ENCODE measurements at places on chromosomes 12 and 14. TPM values are rescaled to one million over a fixed set of nuclear protein-coding genes. Genes with fewer than 3 reads are reported as not detected.
A peak's percentile ranks its signal among the peaks of the same experiment; 100 is the strongest.

- no peak for DNase-seq
These were observed 104.5 kb upstream of the SFSWAP start for GRCh38 chr12:131606218-131606901.

KLRB1 gene
- total RNA-seq: 1.1 TPM

DNA sequence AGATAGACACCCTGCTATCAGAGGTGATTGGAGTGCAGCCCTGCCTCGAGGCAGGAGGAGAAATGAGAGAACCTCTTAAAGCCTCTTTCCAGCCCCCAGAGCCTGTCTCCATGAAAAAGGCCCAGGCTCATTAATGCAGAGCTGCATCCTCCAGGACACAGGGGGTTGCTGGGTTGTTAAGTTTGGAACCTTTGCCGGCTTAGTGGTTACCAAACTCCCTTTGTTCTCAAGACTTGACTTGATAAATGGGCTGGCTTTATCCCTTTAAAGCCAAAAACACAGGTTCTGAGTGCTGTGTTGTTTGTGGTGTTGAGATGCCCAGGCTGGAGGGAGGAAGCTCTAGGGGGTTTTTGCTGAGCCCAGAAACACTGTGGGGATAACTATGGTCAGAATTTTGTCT, 71.0 kb downstream of the DAD1 start:
- no peak for DNase-seq

CLEC7A gene
- total RNA-seq: 33.5 TPM

DNA sequence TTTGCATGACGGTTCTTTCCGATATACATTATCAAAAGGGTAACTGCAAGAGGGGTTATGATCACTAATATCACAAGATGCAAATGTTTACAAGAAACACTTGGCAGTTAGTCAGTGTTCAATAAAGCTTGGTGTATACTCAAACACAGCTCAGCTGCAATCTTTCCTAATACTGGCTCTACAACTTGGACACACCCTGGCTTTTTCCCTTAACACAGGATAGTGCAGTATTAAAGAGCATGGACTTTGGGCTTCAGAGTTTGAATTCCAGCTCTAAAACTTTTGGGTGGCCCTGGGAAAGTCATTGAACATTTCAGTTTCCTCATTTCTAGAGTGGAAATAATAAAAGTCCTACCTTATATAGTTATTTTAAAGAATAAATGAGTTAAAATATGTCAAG, 107.0 kb downstream of the HECTD4 start:
- DNase-seq: no peak

GRCh38 chr12:6582959-6583358, 14.9 kb upstream of the NOP2 start:
- DNase-seq: peak; percentile 10

SLC2A13 gene
- total RNA-seq: 9.0 TPM

GRCh38 chr12:129984106-129984505, 80.3 kb upstream of the TMEM132D start:
- DNase-seq: no peak

FAIM2 gene
- total RNA-seq: 16.4 TPM

DNA sequence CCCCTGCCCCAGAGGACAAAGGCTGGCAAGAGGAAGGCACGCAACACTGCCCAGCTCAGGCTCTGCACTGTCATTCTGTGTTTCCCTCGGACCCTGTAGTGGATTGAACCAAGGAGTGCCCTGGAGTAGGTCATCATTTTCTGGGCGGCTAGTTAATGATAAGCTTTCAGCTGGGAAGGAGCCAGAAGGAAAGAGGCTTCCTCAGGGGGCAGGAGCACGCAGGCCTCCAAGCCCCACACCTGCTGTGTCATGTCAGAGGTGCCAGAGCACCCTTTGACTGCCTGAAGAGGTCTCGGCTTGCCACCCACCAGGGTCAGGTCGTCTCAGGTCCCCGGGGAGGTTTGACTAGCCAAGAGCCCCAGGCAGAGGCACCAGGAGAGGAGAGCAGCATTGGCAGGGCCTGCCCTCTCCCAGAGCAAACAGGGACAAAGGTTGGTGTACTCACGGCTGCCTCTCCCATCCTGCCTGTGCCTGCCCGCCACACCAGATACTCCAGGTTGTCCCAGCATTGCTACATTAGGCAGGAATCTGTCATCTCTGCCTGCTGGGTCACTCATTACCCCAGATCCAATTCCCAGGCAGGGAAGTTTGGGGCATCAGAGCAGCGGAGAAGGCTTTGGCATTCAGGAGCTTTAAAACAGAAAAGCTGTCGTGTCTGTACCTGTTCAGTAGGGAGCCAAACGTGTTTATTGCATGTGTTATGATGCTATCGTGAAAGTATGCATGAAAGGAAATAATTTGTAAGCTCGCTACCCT, 33.5 kb upstream of the ATP2A2 start:
- DNase-seq: no peak

DNA sequence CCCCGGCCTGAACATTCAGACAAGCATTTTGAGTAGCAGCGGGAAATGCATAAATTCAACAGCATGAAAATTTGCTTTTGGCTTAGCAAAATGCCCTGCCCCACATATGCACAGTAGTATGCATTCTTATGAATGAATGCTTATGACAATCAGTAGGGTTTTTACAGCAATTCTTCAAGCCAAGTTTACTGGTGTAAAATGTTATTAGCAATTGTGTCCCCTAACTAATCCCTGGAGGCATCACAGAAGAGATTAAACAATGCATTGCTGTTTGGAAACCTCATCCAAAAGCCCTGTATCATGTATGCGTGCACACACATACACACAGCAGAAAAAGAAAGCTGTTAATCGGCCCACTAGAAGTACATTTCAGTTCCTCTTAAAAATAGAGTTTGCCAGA, 406.5 kb downstream of the LRIG3 start:
- no peak for DNase-seq

SLC35F4 gene
- total RNA-seq: not detected

WDR89 gene
- 7.9 TPM for total RNA-seq

GRCh38 chr14:102878174-102878969, 44.1 kb upstream of the AMN start:
- DNase-seq: no peak

- DNase-seq: no peak
These were observed 26.6 kb downstream of the PPP2R5C start for GRCh38 chr14:101788016-101788635.

HOTAIR gene
- total RNA-seq: 9.7 TPM

TAS2R14 gene
- 6.4 TPM for total RNA-seq

CLEC4D gene
- 1.4 TPM for total RNA-seq

DNA sequence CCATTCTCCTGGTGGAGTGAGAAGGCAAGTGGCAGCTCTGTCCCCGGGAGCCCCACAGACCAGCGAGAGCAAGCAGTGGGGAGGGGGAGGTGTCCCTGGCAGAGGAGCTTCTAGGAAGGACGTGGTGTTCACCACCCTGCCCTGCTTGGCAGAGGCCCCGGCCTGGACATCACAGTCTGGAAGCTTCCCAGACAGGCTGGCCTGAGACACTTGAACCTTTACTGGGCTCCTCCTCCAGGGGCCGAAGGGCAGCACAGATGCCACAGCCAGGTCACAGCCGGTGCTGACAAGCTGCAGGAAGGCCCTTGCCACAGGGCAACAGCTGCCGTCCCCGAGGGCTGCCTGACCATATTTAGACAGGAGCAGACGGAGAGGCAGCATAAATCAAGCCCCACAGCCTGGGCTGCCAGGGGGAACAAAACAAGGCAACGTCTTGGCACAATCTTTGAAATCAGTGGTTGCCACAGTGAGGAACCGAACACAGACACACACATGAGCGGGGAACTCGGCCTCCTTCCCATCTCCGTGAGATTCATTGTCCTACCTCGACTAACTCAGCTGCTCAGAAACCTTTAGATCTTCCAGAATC, 28.5 kb downstream of the PRIMA1 start:
- peak; percentile 72 for DNase-seq

FOXA1 gene
- not detected for total RNA-seq

- no peak for DNase-seq
These were observed 64.8 kb downstream of the CCDC60 start for GRCh38 chr12:119399301-119399700.

TMEM116 gene
- 9.9 TPM for total RNA-seq

CCDC197 gene
- total RNA-seq: not detected

DNA sequence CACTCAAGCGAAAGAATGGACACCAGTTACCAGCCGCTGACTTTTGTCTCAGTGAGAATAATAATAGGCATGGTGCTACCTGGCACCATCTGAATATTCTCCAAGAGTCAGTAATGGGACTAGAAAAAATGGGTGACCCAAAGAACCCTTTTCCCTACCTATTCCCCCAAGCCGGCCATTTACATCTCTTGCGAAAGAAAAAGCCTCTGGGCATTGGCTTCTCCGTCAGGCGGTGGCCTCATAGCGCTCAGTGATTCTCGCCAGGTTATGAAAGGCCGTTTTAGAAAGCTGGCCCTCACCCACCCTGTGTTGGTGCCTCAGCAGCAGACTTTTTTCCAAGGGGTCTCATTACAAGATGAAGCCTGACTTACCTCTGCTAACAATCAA, 523 bp upstream of the SLC6A15 start:
- DNase-seq: no peak

GRCh38 chr12:8823565-8824300, 1.3 kb downstream of the A2ML1 start:
- no peak for DNase-seq

DNA sequence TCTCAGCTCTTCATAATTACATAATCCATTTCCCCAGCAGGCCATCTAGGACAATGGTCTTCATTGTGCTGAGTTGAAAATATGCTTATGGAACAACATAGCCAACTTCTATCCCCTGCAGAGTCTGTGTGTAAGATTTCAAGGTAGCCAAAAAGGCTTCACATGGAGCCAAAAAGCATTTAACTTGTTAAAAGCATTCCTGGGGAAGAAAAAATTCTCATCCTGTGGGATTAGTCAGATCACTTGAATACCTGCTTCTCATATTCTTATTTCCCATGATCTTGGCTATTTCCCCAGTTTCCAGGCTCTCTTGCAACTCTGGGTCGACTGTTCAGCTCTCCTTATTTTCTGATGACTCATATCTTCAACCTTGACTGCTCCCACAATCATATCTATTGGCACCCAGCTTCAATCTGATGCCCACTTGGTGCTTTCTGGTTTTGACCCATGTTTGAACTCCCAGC, 178.9 kb downstream of the KLHL28 start:
- DNase-seq: no peak

DNA sequence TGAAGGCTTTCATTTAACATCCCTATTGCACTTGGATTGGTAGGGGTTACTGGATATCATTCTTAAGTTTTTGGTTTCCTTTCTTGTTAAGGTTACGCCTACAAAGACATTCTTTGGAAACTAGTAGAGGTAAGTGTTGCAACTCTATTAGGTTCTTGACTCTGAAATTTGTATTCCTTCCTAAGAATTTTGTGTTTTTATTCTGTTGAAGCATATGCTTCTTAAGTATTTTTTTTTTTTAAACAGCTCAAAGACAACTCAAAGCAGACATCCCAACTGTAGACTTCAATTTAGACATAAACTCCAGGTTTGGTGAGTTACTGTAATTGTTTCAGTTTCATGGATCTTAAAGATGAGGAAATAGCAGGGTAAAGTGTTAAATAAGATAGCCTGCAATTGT, 1.1 kb upstream of the RBMS2 start:
- DNase-seq: no peak

DNA sequence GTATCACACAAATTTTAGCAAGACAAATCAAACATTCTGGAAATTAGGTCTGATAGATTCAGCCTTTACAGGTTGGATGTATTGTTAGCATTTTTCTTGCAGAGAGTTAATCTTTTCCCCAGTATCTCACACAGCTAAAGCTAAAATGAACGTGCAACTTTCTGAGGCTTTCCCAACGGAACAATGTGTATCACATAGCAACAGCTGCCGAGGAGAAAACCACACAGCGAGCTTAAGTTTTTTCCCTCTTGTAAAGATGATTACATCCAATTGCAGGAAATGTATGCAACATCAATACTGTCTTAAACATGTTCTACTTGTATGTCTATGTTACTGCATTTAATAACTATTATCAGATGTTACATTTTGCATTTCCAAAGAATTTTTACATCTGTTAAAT, 182.2 kb downstream of the CCDC59 start:
- no peak for DNase-seq

KCNC2 gene
- not detected for total RNA-seq

DNA sequence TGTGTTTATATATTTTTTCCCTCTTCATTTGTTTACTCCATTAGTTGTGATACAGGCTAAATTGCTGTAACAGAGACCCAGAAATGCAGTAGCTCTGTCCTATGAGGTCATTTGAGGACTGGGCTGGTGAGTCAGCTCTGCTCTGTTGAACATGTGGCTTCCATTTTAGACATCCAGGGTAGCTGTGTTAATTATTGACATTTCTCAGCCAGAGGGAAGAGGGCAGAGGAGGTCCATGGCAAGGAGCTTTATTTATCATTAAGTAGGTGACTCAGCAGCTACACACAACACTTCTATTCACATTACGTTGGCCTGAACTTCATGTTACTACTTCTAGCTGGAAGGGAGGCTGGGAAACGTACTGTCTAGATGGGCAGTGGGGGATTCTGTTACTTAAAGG, 85.4 kb downstream of the PTCSC3 start:
- DNase-seq: no peak

DNA sequence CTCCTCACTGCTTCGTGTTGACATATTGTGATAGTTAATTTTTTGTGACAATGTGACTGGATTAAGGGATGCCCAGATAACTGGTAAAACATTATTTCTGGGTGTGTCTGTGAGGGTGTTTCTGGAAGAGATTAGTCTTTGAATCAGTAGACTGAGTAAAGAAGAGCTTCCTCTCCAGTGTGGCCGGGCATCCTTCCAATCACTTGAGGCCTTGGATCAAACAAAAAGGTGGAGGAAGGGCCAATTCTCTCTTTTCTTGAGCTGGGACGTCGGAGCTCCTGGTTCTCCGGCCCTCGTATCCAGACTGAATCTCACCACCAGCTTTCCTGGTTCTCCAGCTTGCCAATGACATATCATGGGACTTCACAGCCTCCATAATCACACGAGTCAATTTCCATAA, 240.4 kb downstream of the CHST11 start:
- DNase-seq: no peak

DNA sequence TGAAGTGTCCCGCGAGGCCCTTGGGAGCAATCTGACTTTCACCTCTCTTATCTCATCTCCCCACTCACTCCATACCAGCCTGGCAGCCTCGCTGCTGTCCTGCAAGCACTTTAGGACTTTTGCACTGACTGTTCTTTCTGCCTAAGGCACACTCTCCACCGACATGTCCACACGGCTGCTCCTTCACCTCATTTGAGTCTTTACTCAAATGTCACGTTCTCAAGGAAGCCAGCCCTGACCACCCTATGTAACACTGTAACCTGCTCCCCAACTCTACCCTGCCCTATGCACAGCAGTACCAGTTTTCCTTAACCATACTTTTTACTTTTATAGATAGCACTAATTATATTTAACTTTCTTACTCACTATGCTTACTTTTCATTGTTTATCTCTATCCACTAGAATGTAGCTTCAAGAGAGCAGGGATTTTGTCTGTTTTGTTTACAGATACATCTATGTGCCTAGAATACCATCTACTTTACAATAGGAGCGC, 32.0 kb downstream of the PRKD1 start:
- no peak for DNase-seq

- DNase-seq: no peak
These were observed 47.9 kb downstream of the FGD6 start for GRCh38 chr12:95169368-95169767.

P3H3 gene
- 66.3 TPM for total RNA-seq
